Kidney epithelial cell (primary cell): ENCODE measurements at places on chromosomes 2 and 18.

GRCh38 chr2:205323929-205324328 is 358.4 kb upstream of the NRP2 start:
- no peak for DNase-seq

DNA sequence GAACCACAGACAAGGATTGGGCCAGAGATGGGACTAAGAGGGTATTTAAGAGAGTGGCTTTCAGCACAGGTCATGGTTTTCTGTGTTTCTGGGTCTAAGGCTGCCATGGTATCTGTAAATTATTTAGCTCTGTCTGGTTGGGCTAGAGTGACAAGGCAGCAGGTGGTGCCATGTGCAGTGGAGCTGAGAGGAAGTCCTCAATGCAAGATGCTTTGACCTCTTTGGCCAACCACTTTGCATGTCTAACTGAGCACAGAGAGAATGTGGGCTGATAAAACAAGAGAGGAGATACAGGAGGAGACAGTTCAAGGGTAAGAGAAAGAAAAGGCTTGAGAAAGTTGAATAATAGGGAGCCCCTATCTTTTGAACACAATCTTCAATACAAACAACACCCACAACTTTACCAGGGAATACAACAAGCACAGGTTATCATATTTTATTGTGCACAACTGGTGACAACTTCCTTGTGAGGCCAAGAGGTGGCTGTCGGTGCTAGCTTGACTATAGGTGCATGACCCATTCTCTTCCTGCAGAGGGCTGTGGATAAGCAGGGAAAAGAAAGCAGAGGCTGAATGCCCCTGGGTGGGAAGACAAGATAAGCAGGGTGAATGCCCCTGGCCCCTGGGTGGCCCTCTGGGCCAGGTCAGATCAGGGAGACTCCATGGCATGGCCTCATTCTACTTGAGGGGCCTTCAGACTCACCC is 12.3 kb downstream of the FLACC1 start:
- DNase-seq, result no peak

DNA sequence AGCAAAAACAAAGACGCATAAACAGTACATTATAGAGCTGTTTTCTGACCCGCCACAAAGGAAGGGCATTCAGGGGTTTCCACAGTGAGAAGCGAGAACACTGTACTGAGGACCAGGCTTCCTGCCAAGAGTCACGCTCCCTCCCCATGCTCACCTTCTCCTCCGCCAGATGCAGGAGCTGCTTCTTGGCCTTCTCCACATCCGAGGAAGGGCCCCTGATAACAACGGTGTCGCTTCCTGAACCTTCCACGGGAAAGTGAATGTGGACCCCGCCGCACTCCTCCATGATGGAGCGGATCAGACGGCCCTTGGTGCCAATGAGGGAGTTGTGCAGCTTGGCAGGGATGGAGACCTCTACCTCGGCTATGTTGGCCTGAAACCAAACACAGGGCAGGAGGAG is 53.8 kb downstream of the ANO7 start:
- DNase-seq, result no peak

- no peak for DNase-seq
Measured at GRCh38 chr2:29528891-29529520, 392.4 kb downstream of the ALK start.

DNA sequence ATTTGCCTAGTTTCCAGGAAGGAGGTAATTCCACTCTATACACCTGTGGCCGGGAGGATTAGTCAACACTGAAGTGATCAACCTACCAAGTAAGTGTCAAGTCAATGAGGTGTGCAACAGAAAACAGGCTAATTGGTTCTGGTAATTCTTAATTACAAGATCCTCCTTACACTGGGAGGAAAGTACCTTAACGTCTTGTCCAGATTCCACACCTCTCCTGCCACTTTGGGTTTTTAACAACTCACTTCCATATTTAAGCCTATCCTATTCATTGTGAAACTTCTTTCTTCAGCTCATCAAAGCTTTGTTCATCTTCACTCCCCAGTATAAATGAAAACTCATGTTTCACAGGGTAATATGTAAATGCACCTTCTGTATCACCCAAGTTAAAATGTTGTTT is 22.0 kb upstream of the MAP4K4 start:
- no peak for DNase-seq

DNA sequence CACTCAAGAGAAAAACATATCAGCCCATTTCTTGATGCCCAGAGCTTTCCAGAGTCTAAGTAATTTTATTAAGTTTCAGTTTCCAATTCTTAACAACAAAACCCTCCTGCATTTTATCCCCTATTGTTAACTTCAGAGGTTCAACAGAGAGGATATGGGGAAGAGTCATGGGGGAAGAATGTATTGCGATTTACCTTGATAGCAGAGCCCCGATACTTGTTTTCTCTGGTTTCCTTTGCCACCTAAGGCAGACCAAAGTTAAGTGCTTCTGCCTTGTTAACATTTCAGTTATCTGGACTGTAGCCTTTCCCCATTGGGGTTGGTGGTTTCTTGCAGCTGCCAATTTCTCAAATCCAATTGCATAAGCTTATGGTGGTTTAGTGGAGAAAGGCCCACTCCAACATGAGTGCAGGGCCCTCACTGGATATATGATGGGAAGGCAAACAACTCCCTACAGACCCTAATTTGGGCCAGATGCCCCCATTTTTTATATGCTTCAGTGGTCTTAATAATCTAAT is 82.0 kb upstream of the ITGB6 start:
- no peak for DNase-seq

- no peak for DNase-seq
Measured at GRCh38 chr2:188787658-188788240, 186.4 kb upstream of the COL3A1 start.

GRCh38 chr2:83674050-83674449 is 785.0 kb downstream of the SUCLG1 start:
- no peak for DNase-seq

- no peak for DNase-seq
Measured at GRCh38 chr2:60868589-60869273, 12.6 kb upstream of the REL start.

- DNase-seq, result no peak
Measured at GRCh38 chr2:39730276-39730675, 48.8 kb downstream of the THUMPD2 start.

DNA sequence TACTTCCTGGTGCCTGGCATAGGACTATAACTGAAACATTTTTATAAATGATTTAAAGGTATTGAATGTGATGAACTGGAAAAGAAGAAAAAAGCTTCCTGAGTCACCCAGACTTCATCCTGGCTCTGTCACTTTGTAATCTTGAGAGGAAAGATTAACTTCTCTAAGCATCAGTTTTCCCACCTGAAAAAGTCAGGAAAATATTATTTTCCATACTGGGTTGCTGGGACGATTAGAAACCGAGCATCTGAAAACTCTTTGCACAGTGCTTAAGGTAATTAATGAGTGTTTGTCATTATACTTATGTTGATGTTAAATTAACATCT is 71.8 kb downstream of the FMNL2 start:
- no peak for DNase-seq

DNA sequence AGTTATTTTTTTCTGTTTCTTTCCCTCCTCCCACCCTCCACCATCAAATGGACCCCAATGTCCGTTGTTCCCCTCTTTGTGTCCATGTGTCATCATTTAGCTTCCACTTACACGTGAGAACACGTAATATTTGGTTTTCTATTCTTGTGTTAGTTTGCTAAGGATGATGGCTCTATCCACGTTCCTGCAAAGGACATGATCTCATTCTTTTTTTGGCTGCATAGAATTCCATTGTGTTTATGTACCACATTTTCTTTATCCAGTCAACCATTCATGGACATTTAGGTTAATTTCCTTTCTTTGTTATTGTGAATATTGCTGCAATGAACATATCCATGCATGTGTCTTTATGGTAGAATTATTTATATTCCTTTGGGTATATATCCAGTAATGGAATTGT is 91.3 kb upstream of the TNP1 start:
- no peak for DNase-seq

- no peak for DNase-seq
Measured at GRCh38 chr2:222693837-222694236, 22.4 kb downstream of the MOGAT1 start.

DNA sequence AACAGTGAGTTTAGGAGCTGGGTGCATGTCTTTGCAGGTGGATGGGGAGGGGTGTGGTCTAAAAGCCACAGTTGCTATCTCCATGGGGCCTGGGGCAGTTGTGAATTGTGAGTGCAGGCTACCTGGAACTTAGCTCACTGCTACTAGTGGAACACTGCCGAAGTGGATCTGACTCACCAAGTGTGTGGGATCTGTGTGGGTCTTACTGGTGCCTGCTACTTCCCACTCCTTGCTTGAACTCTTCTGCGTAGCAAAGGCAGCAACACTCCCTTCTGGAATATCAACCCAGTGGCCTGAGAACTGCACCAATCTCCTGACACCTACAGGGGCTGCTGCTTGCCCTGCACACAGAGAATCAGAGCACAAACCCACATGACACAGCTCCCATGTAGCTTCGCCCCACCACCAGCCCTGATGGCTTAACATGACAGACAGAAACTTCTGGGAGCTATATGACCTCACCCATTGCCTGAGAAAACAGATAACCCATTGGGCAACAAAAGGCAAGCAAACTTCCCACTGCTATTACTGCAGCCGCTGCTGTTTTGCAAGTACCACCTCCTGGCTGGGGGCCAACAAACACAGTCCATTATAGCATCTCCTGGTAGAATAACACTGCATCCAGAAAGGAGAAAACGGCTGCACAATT is 455.1 kb upstream of the DDX18 start:
- no peak for DNase-seq

GRCh38 chr18:3597409-3598357 is 147.7 kb downstream of the TGIF1 start:
- no peak for DNase-seq

DNA sequence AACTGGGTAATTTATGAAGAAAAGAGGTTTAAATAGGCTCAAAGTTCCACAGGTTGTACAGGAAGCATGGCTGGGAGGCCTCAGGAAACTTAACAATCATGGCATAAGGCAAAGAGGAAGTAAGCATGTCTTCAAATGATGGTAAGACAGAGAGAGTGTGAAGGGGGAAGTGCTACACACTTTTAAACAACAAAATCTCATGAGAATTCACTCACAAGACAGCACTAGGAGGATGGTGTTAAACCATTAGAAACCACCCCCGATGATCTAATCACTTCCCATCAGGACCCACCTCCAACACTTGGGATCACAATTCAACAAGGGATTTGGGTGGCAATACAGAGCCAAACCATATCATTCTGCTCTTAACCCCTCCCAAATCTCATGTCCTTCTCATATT is 34.9 kb downstream of the CFAP210 start:
- DNase-seq, result no peak

DNA sequence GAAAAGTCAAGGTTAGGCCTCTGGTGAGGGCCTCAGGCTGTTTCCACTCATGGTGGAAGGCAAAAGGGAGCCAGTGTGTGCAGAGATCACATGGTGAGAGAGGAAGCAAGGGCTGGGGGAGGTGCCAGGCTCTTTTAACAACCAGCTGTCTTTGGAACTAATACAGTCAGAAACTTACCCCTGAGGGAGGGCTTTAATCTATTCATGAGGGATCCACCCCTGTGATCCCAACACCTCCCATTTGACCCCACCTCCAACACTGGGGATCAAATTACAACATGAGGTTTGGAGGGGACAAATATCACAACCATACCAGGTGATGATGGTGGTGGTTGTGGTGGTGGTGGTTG is 10.9 kb downstream of the POLI start:
- no peak for DNase-seq

GRCh38 chr18:48140731-48141130 is 210.3 kb upstream of the SMAD2 start:
- DNase-seq, result no peak

DNA sequence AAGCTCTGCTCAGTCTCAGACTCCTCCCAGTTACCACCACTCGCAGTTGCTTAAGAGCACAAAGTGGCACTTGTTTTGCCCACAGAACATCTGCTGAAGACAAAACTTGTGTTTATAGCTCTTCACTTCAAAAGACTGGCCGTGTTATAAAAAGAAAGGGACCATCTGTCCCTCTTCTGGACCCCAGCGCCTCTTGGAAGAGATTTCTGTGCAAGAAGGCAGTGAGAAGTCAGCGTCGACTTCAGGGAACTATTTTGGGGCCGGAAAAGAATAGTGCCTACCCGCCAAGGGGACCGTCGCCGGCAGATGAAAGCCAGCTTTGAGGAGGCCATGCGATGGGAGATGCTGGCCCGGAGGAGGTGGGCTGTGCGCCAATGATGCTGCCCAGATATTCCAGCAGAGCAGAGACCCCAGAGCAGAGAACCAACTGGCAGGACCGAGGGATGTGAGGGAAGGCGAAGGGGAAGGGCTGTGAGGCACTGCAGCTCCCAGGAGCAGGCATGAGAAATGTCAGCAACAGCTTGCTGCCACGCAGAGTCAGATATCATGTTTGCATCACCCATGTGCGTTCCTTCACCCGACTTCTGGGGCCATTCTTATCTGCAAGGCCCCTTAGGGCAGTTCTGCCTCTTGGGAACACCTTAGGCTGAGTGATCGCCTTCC is 270.9 kb downstream of the ATAD2B start:
- no peak for DNase-seq

DNA sequence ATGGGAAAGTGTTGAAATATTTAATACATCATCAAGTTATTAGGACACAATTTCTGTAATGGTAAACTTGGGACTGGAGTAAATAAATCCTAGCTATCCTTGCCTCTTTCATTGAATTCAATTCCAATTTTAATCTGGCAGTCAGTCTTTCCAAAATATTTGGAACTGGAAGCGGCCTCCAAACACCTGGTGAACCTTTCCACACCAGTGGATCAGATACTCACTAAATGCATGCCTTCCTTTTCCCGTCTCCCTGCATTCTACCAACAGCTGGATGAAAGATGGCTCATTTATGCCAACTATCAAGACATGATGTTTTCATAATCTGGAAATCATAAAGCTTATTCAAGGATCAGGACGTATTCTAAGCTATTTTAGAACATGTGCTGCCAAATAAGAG is 488.2 kb upstream of the SPHKAP start:
- DNase-seq, result no peak

DNA sequence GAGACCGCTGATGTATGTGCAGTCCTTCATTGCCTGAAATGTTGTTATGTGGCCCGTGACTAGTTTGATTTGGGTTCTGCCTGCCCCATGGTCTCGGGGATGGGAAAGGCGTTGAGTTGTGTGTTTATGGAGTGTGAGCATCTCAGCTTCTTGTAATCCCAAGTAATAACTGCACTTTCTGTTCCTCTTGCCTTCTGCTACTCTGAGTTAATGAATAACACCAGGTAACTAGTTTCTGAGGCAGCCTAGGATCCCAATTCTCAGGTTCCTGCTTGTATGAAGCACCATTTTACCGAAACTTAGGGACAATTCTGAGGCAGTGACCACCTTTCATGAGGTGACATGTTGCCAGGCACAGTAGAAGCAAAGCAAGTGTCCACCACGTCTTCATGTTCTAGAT is 170.0 kb downstream of the ALK start:
- DNase-seq, result no peak
